ENCODE measurements at places on chromosomes 6 and 20.

DNA sequence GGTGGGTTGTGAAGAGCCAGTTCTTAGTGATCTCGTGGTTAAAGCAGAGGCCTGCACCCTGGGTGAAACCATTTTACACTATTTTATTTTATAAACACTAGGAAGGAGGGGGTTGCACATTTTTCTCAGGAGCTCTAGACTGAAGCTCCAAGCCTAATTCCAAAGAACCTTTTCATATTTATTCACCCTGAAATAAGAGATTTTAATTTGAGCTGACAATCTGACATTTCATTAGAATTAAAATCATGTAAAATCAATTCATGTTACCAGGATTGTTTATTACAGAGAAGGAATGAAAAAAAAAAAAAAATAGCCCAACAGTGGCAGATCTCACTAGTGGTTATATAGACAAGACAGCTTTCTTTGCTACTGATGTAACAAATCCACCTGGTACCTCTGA is 222.5 kb upstream of the SOX4 start:
- no peak for DNase-seq

- no peak for DNase-seq
These were observed 220.8 kb downstream of the ERMARD start for GRCh38 chr6:169972101-169972651.

DNA sequence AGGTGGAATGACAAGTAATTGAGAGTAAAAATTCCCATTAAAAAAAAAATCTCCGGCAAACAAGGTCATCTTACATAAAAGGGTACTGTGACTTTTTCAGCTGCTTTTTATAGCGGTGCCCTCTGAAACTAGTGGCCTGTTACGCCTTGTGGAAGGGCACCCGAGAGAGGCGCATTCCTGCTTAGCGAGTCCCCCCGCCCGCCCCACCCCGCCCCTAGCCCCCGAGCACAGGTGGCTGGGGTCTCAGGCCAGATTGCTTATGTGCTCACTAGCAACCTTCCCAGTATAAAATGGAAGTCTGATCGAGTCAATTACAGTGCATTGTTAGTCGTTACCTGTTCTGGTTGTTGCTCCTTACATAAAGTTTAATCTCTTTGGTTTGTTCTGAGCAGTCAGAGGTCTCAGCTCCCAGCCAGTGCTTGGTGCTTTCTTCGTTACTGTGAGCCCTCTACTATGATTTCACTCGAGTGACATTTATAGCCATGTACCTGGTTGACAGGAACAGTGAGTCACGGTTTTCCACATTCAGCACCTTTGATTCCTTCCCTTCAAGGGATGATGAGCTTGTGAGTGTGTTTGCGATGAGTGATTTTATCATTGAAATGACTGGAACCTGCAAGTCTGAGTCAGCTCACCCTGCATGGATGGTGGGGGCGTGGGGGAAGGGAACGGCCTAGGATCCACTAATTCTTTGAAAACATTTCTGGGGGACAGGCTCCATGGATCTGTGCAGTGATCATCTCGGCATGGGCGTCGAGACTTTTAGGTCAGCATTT is 47.6 kb downstream of the ZDHHC14 start:
- DNase-seq = no peak

DNA sequence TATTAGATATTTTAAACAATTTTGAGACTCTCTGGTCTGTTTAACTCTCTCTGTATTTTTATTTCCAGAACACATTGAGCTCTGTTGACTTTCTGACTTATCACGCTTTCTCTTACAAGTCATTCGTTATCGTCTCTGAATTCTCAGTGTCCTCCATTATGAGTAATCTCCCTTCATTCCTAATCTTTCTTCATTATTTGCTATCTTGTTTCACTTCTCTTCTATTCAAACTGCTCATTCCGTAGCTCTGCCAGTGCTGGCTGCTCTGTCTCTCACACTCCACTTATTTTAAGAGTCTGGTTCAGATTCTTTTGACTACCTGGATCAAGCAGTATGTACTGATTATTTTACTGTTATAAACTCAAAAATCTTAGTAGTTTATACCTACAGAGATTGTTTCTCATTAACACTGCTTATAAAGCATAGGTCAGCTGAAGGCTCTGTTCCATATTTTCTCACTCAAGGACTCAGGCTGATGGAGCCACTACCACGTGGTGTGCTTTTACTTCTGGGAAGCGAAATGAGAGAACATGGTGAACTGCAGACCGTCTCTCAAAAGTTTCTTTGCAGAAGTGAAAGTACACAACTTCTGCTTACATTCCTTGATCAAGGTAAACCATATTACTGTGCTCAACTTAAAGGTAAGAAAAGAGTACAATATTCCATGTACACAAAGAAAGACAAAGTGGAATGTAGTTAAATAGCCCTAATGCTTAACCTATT is 485.2 kb downstream of the GRIK2 start:
- no peak for DNase-seq

GRCh38 chr20:38453941-38454340 is 18.7 kb upstream of the RALGAPB start:
- DNase-seq = no peak

GRCh38 chr6:42142118-42142835 is at the start of gene C6orf132:
Gene C6orf132 (minus strand): TSS chr6:42142620. CDS start chr6:42142444, 176 bp downstream.
- DNase-seq = peak; percentile 58

DNA sequence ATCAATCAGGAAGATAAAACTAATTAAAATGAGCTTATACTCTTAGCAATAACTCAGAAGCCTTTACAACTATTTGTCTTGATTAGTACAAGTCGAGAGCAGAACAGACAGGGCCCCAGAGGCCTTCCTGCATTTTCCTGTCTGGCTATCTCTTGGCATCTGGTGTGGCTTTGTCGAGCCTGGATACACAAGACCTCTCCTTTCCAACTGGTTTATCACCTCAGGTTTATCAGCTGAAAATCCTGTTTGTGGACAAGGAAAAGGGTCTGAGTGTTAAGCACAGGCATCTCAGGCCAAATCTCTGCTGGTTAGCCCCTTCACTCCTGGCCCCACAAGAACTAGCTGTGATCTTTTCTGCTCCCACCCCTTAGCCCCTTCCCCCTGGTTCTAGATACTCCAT is 32.6 kb downstream of the BAK1 start:
- DNase-seq = no peak

GRCh38 chr20:18831830-18832499 is 18.4 kb downstream of the SCP2D1 start:
- no peak for DNase-seq

GRCh38 chr6:75213112-75213511 is 7.3 kb upstream of the COL12A1 start:
- no peak for DNase-seq

DNA sequence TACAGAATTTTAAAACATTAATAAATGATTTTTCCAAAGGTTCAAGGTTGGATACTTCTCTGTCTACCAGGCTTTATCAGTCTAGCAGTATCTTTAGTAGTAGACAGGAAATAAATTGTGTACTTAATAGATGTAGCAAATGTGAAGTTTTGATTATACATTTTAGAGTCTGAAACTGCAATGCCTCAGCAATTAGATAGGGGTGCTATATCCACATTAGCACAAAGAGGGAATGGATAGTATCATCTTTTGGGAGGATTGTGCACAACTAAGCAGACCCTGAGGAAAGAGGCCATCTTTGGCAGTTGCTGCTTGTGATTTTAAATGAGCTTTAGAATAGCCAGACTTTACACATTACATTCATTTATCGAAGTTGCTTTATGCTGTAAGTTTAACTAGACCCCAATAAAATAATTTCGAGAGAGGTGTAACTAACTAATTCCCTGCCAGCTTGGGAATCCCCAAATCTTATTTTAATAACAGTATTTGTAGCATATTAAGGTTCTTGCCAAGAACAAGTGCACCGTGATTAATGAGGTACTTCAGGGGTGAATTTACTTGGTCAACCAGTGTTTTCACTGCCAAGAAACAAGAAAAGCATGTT is 2.8 kb downstream of the KCNQ5 start:
- DNase-seq = peak; percentile 42

- DNase-seq = no peak
These were observed 386.1 kb upstream of the ZFP64 start for GRCh38 chr20:52577696-52578095.

- no peak for DNase-seq
These were observed 38.2 kb downstream of the MDFI start for GRCh38 chr6:41676431-41676830.

DNA sequence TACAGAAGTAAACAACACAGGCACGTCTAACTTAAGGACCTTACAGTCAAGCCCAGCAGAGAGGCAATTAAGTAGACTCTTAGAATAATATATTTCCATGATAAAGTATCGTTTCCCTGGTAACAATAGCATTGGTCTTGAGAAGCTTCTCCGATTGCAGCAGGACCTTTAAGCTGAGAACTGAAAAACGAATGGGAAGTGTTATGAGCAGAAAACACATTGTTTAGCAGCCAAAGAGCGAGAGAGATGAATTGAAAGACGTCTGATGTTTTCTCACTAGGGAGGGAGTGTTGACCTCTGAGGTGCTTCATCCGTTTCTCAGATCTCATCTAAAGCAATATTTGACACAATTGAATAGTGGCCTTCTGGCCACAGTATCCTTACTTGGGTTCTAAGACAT is 855 bp downstream of the BYSL start:
- DNase-seq = no peak

DNA sequence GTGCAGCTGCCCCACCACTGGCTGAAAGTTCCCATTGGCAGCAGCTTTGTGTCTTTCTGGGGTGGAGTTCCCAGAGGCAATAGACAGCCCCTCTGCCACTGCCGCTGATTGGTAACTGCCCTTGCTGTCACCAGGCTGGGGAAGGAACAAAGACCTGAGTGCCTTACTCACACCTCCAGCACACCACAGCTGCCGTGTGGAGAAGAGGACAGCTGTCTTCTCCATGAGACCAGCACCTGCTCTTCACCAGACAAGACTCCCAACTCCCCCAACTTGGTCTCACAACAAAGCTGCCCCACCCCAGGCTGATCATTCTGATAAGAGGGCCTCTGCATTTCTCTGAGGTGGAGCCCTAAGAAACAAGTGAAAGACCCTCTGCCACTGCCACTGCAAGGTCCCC is 39.7 kb upstream of the PTCHD4 start:
- no peak for DNase-seq

- DNase-seq = no peak
These were observed 71.0 kb upstream of the MRAP2 start for GRCh38 chr6:83962582-83962981.

GRCh38 chr6:129901910-129902309 is 40.8 kb upstream of the TMEM244 start:
- DNase-seq = no peak

- DNase-seq = no peak
These were observed 288.5 kb upstream of the STXBP5 start for GRCh38 chr6:146915671-146916127.

GRCh38 chr6:52361414-52361944 is 472 bp upstream of the PAQR8 start:
- no peak for DNase-seq

- DNase-seq = no peak
These were observed 5.5 kb upstream of the PKIB start for GRCh38 chr6:122604676-122605075.

DNA sequence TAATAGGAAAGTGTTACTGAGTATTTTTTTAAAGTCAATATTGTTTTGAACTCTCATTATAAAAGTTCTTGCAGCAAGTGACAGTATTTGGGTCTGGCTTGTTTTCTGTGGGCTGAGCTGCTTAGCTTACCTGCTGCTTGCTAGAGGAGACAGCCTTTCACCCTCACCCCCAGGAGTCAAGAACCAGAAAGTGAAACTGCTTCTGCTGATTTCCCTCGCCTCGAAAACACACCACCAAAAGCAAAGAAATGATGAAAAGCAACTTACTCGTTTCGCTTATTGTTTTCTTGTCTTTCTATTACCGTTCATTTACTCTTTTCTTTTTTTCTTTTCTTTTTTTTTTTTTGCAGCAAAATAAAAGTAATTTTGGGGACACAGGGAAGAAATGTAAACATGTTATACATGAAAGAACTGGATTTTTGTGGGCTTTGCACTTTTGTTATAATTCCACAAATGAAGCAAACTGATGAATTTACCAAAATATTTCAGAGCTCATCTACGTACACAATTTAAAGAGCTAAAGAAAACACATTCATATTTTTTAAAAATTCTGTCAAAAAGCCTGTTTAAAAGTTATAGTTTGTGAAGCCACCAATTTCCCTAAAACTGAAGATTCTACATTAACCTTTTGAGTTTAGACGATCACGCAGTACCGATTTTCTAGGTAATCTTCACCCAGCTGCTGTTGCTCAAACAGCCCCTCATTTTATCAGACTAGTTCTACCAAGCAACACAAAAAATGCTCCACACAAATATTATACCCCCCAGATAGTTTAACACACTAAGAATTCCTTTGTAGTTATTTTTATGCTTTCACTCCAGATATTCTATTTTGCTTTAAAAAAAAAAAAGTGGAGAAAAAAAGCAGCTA is 1.7 kb downstream of the SCML4 start:
- DNase-seq = no peak

- no peak for DNase-seq
These were observed 219.3 kb downstream of the ARHGAP18 start for GRCh38 chr6:129490521-129491255.

- no peak for DNase-seq
These were observed 1.7 kb upstream of the TCF15 start for GRCh38 chr20:611843-612185.

- no peak for DNase-seq
These were observed 37.4 kb downstream of the HIVEP2 start for GRCh38 chr6:142907544-142907943.

DNA sequence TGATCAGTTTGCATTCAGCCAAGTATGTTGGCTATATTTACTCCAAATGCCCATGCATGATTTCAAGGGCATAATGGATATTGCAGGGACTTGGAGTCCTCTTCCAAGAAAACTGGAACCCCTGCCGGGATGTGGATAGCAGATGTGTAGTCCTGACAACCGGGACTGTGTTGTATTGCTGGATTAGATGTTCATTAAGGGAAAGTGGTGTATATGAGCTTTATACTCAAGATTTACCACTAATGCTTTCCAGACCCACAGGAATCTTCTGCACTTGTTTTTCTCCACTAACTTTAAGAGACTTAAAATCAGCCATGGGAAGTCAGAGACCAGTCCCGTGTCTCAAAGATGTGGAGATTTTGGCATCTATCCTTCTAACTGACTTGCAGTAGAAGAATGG is 770.9 kb downstream of the HDGFL1 start:
- no peak for DNase-seq

GRCh38 chr6:11589261-11589660 is 51.7 kb downstream of the TMEM170B start:
- no peak for DNase-seq

DNA sequence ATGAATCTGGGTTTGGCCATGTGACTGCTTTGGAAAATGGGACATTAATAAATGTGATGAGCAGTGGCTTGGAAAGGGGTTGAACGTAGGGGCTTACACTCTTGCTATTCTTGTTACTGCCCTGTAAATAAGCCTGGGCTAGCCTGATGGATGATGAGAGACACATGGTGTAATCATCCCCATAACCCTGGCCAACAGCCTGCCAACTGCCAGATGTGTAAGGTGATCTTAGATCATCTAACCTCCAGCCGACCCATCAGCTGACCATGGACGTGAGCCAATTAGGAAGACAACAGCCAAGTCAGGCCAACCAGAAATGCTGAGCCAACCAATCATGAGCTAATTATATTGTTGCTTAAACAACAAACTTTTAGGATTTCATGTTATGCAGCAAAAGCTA is 25.2 kb downstream of the FBXO30 start:
- no peak for DNase-seq
